ENCODE measurements at places on chromosomes 12 and 14.

DNA sequence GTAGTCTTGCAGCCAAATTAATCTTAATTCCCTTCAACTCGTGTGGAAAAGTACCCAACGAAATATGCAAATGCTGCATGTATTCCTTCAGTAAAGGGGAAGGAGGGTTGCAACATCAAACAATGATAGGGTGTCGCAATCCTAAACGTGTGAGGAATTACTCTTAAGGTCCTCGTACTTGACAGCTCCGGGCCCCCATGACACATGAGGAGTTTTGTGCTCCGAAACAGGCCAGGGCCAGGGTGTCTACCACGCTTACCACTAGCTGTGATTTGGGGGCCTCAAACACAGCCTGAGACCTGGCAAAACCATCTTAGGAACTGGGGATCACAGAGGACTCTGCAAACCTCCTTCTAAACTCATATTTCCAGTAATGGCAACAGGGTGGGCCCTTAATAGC lies 20.4 kb downstream of the FOS start:
- no peak for DNase-seq

- no peak for DNase-seq
These were observed 1087.8 kb upstream of the TMEM132C start for GRCh38 chr12:127179176-127179575.

GRCh38 chr14:75018694-75019093 lies 16.0 kb downstream of the EIF2B2 start:
- DNase-seq: no peak

DNA sequence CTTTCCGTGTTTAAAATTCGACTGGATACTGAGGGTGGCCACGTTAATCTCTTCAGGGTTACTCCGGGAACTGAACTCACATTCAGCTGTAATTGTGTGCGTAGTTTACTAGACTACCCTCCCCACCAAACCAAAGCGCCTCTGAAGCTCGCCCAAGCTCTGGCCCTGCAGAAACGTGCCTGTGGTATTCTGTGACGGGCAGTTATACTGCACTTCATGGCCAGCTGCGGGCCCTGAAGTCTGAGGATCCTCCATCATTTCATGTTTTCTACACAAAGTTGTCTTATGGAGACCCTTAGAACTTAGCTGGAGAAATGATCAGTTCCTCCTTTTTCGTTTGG lies 688 bp downstream of the ZNF26 start:
- no peak for DNase-seq

DNA sequence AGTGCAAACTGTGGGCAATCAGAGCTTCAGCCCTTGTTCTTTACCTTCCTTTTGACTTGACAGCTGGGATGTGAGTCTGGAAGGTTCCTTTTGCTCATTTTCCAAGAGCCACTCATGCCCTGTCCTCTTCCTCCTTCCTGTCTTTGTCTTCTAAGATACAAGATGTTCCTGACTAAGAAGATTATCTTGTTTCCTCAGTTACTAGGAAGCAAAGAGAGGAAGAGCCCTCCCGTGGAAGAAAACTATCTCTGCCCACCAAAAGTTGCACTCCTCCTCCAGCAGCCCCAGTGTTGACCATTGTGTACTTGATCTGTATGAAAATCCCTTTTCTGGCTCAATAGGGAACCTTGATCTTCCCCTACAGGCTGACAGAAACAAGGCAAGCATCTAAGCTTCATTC lies 138.0 kb downstream of the C12orf75 start:
- DNase-seq: no peak

GRCh38 chr14:38485026-38485425 lies 229.1 kb upstream of the CLEC14A start:
- no peak for DNase-seq

DNA sequence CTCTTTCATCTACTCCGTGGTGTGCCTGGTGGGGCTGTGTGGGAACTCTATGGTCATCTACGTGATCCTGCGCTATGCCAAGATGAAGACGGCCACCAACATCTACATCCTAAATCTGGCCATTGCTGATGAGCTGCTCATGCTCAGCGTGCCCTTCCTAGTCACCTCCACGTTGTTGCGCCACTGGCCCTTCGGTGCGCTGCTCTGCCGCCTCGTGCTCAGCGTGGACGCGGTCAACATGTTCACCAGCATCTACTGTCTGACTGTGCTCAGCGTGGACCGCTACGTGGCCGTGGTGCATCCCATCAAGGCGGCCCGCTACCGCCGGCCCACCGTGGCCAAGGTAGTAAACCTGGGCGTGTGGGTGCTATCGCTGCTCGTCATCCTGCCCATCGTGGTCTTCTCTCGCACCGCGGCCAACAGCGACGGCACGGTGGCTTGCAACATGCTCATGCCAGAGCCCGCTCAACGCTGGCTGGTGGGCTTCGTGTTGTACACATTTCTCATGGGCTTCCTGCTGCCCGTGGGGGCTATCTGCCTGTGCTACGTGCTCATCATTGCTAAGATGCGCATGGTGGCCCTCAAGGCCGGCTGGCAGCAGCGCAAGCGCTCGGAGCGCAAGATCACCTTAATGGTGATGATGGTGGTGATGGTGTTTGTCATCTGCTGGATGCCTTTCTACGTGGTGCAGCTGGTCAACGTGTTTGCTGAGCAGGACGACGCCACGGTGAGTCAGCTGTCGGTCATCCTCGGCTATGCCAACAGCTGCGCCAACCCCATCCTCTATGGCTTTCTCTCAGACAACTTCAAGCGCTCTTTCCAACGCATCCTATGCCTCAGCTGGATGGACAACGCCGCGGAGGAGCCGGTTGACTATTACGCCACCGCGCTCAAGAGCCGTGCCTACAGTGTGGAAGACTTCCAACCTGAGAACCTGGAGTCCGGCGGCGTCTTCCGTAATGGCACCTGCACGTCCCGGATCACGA lies 2.2 kb downstream of the SSTR1 start:
- no peak for DNase-seq

- no peak for DNase-seq
These were observed 635 bp downstream of the LTA4H start for GRCh38 chr12:96034621-96035282.

DNA sequence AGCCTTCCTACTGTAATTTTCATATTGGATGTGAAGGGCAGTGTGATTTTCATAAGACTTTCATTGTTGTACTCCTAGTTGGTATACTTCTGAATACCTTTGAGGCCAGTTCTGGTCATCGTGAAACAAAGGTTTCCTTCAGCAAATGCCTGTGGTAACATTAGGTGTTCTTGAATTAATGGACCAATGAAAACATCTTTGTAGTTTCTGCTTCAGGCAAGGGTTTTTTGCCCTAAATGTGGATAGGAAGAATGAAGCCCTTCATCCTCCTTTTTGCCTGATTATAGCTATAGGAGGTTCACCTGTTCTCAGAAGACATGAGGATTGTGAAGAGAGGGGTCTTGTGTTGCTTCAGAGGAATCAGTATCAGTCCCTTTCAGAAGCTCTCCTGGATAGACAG lies 60.7 kb downstream of the PTPN11 start:
- no peak for DNase-seq

- DNase-seq: no peak
These were observed 269.0 kb downstream of the SLC15A4 start for GRCh38 chr12:128554546-128555304.
